T-cell (primary cell): ENCODE measurements at places on chromosomes 2 and 18.

DNA sequence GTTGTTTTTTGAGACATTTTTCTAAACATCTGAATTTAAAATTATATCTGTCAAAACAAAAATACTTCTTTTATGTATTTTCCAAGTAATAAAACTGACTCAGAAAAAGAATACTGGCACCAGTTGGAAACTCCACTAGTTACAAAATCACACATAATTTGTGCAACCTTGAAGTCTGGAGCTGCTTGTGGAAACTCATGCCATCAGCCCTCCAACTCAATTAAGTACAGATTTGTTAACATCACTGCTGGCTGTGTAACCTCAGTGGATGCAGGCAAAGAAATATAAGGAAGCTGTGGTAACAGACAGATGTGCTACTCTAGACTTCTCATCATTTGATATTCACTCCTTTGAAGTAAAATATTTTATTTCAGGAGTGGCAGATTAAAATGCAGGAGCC, 30.0 kb upstream of the RAPH1 start:
- no peak for DNase-seq

DNA sequence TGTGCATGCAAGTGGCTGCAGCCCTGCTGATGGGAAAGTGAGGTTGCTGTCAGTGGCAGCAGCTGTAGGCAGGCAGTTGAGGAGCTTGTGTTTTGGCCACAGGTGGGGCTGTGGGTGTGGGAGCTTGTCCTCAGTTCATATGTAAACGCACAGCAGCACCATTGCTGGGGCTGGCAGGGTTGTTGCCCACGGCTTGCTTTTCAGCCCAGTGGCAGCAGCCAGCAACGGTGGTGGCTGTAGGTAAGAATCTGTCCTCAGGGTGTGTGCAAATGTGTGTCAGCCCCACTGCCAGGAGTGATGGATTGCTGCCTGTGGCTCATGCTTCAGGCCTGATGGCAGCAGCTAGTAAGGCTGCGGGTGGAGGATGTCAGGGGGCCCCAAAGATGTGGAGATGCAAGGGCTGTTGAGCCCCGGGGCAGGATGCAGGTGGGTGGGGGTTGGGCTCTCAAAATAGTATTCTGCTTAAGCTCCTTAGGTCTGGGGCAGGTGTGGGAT, 141.3 kb upstream of the THUMPD2 start:
- no peak for DNase-seq

DNA sequence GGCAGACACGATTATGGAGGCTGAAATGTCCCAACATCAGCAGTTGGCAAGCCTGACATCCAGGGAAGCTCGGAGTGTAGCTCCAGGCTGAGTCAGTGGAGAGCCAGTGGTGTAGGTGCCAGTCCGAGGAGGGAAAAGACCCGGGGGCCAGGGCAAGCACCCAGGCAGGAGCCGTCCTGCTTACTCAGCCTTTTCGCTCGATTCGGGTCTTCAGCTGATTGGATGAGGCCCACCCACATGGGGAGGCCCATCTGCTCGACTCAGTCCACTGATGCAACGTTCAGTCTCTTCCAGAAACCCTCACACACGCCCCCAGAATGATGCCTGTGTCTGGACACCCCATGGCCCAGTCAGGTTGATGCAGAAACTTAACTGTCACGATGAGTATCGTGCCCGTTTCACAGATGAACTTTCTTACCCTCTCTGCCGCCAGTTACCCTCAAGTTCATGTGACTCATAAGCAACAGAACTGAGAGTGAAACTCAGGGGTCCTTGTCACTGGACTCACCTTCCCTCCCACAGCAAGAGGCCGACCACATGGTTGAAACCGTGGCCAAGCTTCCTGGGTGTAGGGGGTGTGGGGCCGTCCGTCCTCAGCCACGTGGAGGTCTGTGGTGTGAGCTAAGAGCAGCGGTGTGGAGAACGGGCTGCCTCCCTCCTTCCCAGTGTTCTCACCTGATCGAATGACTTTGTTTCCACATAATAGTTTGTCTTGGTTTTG, 197.4 kb upstream of the HDAC4 start:
- no peak for DNase-seq

DNA sequence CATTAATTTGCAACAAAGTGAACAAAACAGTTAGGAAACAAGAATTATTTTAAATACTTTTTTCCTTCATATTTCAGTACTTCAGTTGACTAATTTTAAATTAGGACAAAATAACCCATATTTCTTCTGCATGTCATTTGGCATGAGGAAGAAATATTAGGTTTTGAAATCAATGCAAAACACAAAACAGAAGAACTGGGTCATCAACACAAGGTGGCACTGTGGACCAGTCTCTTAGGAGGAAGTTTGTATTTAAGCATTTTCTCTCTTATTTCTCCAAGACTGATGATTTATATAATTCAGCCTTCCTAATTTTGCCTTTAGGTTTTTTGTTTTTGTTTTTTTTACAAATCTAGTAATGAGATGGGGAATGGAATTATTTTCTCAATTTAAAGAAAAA, 352.8 kb upstream of the KCNH7 start:
- DNase-seq = no peak

DNA sequence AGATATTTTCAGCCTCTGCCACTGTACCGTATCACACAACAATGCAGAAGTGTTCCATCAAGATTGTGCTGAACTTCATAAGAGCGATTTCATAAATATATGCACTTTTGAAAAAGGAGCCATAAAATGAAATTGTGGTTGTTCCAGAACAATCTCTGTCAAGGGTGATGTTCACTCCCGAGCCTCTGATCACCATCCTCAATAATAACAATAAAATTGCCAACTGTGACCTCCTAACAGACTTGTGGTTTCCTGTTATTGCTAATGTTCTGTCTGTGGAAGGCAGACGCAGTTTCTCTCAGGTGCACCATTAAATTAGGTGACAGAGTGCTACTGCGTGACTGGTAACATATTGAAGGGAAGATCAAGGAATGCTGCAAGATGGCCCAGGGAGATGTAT, 383.7 kb downstream of the SOCS6 start:
- peak; percentile 12 for DNase-seq

DNA sequence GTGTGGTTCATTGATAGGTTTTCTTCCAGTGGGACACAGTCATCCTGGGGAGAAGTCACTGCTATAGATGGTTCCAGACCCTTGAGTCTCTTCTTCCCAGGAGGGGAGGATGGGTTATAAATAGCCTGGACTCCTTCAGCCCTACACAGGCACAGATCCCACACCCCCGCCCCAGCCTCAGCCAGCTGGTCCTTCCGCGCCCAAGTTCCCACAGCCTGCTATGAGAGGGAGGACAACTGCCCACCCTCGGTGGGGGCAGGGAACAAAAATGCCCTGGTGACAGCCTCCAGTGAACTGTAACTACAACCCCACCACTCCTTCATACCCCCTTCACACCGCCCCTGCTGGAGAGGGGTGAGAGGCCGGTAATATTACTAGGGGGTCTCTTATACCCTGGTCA, 3.2 kb downstream of the ZBTB7C start:
- no peak for DNase-seq

DNA sequence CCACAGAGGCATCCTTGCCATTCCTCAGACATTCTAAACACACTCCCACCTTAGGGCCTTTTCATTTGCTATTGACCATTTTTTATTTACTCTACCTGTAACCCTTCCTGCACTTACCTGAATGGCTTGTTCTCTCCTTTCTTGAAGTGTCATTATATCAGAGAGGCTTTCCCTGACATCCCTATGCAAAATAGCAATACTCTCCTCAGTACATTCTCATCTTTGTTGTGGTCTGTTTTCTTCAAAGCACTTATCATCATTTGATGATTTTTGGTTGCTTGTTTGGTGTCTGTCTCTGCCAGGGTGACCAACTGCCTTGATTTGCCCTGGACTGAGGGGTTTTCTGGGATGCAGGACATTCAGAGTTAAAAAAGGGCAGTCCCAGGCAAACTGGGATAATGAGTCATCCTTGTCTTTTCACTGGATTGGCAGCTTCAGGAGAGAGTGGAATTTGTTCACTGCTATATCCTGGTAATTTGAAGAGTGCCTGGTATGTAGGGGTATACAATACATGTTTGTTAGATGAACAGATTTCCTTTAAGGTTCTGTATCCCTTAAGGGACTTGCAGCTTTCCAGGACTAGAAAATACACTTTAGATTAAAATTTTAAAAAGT, 102.4 kb downstream of the BABAM2 start:
- DNase-seq = no peak

- no peak for DNase-seq
Measured at GRCh38 chr2:144213797-144214196, 306.1 kb downstream of the ZEB2 start.

DNA sequence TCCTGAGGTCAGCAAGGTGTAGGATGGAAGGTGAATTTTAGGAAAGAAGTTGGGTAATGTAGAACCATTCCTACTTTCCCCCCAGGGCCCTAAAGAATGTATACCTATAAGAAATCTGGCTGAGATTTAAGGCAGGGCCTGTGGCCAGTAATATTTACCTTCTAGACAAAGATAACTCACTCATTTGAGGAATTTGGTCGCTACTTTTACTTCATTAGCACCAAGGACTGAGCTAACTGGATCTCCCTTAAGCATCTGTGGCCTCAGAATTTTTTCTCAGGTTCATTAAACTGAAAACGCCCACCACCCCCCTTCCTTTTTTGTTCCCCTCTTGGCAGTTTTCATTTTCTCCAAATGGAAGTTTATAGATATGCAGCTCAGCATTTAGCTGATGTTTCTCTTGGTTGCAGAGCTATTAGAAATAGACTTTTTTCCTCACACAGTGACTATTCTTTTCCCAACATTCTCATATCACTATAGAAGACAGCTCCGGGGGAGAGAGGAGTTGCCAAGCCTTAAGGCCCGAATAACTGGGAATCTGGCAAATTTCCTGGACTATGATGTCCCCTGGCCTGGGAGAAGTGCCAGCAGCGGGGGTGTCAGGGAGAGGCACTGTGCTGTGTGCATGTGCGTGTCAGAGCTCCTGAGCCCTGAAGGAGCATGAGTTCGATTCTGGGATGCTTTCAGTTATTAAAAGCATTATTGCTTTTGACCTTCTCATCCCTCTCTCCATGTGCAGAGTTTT, 310.9 kb downstream of the PRKCE start:
- DNase-seq = no peak

GRCh38 chr2:26432859-26433258, 31.1 kb downstream of the DRC1 start:
- DNase-seq = no peak

DNA sequence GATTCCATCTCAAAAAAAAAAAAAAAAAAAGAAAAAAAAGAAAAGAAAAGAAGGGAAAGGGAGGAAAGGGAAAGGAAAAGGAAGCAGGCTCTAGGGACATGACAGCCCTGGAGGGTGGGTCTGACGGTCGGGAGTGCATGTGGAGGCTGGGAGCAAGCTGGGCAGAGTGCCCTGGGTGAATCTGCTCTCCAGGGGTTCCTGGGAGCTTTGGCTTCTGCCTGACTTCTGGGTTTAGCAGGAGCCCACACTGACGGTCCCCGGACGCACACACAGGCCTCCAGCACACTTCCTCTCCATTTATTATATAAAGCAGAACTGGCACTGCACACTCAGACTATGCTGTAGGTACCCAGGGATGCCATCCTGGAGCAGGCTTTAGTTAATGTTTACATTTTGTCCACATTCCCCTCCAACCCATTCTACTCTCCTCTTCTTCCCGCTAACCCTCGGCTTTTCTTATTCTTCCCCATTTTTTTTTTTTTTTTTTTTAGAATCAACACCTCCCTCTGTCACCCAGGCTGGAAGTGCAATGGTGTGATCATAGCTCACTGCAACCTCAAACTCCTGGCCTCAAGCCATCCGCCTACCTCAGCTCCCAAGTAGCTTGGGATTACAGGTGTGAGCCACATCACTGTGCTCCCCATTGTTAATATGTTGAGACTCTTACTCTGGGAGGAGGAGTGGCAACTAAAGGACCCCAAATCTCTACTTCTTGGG, 151.1 kb upstream of the SLC1A4 start:
- DNase-seq = no peak

DNA sequence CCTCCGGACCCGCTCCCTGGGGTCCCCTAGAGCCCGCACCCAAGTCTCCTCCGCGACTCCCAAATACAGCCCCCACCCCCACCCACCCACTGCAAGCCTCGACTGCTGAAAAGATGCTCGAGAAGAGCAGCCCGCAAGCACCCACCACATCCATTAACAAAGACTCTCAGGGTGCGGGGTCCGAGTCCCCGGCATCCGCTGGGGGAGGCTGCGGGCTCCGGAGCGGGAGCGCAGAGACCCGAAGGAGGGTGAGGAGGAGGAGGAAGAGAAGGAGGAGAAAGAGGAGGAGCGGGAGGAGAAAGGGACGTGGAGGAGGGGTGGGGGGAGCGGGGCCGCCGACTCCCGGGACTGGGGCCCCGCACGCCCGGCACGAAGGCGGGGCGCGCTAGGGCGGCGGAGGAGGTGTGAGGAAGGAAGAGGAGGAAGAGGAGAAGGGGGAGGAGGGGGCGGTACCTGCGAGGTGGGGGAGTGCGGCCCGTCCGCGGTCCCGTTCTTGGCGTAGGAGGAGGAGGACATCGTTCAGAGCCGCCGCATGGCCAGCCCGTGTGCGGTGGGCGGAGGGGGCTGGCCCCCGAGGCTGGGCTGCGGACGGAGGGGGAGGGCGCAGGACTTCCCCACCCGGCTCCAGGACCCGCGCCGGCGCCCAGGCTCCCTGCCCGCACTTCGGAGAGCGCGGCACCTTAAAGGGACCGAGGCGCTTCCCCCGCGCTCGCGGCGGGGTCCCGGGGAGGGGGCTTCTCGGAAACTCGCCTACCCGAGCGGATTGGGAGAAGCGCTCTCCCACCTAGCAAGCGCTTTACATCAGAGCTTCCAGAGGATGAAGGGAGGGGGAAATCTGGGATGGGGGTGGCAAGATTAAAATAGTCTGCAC, at the start of gene CACNB4:
CACNB4 (minus strand) TSS at position 549 of the 871 bp plus-strand sequence.
- DNase-seq = no peak

DNA sequence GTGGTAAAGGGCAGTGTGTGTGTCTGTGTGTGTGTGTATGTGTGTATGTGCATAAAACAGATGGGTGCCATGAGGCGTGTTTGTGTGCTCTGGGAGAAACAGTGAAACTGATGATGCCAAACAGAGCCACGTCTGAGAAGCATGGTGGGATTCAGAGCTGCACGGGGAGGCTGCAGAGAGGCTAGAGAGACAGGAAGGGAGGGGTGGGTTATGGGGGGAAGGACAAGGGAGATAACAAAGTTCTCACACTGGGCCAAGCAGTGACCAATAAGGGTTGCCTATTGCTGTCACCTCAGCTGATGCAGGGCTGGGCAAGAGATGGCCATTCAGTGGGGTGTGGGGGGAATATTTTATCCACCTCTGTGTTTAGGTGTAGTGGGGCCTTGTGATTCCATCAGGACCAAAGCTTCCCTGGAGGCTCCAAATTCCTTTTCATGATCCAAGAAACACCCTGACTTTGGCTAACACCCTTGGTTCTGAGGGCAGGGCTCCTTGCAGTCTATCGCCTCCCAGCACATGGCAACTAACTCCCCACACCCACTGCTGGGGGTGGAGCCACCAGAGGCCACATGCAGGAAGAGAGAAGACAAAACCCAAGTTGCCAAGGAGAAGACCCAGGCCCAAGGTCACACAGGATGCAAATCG, 54.2 kb upstream of the POMC start:
- DNase-seq = no peak

GRCh38 chr2:105102001-105102400, 64.1 kb downstream of the MRPS9 start:
- DNase-seq = no peak

DNA sequence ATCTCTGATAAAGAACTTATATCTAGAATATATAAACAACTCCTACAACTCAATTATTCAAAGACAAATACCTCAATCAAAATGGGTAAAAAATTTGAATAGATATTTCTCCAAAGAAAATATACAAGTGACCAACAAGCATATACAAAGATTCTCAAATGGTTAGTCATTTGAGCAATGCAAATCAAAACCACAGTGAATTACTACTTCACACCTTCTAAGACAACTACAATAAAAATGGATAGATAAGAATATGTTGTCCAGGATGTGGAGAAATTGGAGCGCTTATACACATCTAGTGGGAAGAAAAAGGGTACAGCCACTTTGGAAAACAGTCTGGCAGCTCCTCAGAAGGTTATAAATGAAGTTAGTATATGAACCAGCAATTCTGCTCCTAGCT, 332.9 kb downstream of the TGIF1 start:
- no peak for DNase-seq
